Nucleus accumbens (tissue), 56 donors: ENCODE measurements at places on chromosomes 12 and 14.

GRCh38 chr14:77187649-77188012 lies 6.0 kb downstream of the TMEM63C start:
- no peak for DNase-seq

DNA sequence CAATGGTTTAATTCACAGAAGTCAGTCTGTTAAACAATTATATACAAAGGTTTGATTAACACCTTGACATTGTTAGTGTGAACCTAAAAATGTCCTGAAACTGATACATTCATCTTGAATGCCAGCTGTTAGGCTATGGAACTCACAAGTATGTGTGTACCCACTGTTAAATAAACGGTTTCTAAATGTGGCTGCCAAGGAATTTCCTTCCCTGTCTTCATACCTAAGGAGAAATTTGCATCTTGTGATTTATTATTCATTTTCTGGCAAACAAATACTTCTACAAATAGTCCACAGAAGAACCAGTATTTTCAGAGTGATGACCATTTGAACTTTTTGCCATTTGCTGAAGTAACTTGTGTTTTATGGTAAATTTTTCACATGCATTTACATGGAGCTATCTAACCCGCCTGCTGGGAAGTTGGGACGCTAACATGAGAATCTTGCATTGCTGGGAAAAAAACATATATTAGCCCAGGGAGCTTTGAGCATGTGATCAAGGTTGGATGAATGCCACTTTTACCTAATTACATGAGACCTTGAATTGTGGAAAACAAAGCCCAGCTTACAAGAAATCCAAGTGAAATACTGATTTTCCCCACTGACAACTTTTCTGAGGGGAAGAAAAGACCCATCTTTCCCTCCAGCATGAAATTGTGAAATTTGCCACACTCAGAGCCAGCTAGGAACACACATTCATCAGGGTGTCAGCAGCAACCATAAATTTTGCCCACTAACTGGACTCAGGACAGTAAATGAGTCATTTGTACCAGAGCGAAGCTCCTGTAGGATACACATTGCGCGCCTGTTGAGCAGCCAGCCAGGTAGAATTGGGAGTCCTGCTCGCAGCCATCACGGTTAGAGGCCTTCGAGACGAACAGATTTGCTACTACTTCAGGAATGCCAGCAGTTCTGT lies 118.0 kb downstream of the KICS2 start:
- DNase-seq: no peak

- DNase-seq: no peak
Observed at GRCh38 chr14:75184492-75184891, 8.1 kb upstream of the TMED10 start.

DNA sequence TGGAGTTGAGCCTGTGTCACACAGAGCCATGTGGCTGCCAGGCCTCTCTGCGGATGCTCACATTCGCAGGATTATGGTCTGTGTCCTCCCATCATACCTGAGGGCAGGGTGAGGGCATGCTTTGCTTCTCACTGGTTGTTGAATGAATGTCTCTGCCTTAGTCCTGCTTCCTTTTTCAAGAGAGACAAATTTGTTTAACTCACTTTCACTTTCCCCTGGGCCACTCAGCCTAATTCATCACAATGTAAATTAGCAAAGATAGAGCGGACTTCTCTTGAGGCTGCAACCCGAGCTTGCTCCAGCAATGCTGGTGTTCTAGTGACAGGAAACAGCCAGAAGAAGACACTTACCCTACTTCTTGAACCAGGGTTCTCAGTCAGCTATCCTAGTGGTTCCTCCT lies 35.5 kb upstream of the PAX9 start:
- no peak for DNase-seq

GRCh38 chr12:108910336-108910735 lies 30.4 kb downstream of the DAO start:
- no peak for DNase-seq

- no peak for DNase-seq
Observed at GRCh38 chr14:33693237-33693636, 257.6 kb downstream of the EGLN3 start.

- DNase-seq: no peak
Observed at GRCh38 chr14:69917287-69917686, 38.1 kb downstream of the SMOC1 start.

DNA sequence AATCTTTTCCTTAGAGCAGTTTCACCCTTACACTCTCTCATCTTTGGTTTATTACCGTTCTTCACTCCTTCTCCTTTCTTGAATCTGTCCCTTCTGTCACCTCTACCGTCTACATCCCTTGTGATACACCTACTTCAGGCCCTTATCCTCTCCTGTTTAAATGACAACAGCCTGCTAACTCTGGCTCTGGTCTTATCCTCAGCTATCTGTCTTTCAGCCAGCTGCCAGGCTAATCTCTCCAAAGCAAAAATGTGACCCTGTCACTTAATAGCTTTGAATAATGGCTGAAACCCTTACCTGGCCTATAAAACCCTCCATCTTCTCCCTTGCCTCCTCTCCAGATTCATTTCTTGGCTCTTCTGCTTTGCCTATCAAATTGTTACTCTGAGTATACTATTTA lies 32.3 kb downstream of the BEST3 start:
- DNase-seq: no peak

DNA sequence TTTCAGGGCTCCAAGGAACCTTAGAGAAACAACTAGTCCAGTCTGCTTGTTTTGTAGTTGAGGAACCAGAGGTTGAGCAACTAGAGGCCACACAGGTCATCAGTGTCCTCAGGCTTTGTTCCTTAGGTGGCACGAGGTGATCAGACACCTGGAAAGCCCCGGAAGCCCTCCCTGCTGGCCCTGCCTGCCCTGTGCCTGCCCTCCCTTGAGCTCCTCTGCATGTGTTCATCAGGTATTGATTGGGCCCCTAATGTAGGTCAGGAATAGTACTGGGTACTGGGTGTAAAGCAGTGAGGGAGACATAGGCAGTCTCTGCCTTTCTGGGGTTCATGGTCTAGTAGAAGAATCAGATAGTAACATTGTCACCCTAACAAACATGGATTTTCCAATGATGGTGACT lies 114.3 kb downstream of the TSPAN9 start:
- no peak for DNase-seq

GRCh38 chr12:52765702-52766101 lies 11.4 kb downstream of the KRT76 start:
- no peak for DNase-seq

DNA sequence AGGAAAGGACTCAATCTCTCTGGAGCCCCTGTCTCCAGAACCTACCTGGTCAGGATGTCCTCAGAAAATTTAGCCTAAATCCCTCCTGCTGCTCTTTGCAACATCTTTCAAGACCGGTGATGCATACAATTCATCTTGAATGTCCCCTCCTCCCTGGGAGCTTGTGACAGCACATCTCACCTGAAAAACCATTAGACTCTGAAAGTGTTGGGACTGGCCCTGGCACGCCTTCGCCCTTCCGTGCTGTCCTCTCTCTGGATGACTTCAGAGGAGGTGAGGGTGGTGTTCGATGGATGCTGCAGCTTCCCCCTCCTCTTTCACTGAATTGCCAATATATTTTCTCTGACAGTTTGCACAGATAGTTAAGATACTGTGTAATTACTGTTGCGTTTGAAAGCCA lies 90.9 kb upstream of the CISTR start:
- no peak for DNase-seq

- no peak for DNase-seq
Observed at GRCh38 chr14:102779084-102779462, 1.8 kb downstream of the TRAF3 start.

DNA sequence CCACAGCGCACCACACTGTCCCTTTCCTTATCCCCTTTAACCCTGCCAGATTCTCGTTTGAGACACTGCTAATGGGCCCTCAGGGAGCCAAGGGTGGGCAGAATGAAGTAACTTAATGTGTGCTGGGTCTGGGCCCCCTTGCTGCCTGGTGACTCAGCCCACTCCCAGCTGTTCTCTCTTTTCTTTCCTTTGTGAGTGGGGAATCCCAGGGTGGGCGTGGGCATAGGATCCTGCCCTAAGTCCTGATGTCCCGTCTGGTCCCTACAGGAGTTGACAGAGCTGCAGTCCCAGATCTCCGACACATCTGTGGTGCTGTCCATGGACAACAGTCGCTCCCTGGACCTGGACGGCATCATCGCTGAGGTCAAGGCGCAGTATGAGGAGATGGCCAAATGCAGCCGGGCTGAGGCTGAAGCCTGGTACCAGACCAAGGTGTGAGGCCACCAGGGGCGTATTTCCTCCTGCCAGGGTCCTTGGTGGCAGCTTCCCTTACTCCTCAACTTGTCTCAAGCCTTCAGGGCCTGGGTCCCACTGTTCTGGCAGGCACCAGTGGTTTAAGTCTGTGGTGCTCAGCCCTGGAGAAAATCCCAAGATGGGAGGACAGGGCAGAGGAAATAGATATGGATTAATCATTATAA lies 8.3 kb downstream of the KRT7 start:
- DNase-seq: no peak

- DNase-seq: peak; percentile 29
Observed at GRCh38 chr14:81990312-81990761, 456.7 kb upstream of the SEL1L start.

DNA sequence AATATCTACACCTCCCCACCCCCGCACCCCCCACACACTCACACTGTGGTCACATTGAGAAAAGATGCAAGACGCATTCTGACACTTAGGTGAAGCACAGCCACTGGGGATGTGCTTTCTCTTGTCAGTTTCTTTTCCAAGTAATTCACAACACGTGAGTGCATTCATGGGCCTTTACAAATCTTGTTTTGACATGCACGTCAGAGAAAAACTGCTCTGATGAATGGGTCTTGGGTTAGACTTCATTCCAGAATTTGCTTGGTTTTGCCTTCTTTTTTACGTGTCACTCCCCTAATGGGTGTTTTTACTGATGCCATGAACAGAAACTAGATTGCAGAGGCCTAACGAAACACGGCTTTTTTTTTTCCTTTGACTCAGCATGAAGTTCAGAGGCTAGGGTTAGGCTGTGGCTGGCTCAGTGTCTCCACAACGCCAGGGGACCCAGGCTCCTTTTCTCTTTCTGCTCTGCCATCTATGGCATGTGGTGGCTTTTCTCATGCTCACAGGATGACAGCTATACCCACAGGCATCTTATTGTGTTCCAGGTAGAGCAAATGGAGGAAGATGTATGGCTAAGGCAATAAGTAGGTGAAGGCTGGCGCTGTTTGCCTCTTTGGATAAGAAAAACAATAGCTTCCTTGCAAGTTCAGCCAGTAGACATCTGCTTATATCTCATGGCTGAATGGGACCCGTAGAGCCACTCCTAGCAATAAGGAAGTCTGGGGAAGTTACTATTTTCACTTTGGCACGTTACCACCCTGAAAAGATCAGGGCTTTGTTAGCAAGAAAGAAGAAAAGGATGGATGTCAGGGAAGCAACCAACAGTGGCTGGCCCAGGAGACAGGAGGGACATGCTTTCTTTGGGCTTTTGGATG lies 253.3 kb downstream of the SLC15A4 start:
- no peak for DNase-seq

DNA sequence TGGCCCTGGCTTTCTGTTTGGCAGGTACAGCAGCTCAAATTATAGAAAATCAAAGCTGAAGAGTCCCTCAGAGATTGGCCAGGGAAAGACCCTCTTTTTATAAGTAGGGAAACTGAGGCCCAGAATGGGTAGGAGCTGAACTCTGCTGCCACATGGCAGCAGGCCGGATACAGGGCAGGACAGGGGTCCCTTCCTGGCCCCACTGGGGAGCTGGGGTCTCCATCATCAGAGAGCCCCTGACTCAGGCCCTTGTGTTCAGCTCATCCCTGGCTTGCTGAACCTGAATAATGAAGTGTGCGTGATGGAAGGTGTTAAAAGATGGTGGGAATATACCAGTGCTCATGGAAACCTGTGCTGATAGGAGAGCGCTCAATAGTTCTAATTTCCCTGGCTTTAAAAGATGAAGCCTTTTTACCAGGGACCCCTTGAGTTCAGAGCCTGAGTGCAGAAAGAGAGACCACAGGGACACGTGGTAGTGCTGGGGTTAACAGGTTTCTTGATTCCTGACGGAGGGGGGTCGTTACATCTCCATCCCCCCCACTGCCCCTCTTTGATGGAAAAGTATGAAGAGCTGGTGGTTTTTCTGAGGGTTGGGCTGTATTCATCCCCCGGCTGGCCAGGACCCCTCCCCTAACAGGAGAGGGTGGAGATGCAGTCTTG lies 4.4 kb downstream of the DLK1 start:
- DNase-seq: no peak

DNA sequence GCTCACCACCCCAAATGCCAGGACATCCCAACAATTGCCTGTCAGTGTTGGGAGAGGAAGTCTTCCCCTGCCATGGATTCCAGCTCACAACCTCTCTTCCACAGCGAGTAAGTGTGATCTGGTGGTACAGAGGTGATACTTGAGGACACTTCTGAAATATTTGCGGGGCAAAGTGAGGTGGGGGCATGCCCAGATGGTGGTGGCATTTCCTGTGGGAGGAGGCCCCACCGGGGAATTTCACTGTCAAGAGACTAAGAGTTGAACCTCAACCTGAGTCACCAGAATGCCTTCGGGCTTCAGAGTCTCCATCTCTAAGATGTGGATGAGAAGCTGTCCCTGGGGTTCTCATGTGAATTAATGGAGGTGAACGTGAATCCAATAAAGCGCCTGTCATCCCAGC lies 122.3 kb upstream of the RFLNA start:
- no peak for DNase-seq

DNA sequence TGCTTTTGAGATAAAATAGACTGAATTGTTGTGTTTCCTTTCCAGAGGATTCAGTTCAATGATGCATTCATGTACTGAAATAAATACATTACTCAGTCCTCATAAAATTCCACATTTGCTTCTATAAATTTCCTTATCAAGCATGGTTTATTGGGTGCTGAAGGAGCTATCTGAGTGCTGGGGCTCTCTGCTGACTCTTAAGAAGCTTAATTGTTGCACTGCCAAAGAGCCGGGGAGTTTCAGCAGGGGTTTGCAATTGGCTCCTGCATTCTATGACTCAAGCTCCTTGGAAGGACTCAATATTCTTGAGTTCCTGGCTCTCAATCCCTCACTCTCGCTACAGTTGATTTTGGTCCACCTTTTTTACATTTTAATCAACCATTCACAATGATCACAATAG lies 69.8 kb upstream of the PYGL start:
- peak; percentile 13 for DNase-seq

DNA sequence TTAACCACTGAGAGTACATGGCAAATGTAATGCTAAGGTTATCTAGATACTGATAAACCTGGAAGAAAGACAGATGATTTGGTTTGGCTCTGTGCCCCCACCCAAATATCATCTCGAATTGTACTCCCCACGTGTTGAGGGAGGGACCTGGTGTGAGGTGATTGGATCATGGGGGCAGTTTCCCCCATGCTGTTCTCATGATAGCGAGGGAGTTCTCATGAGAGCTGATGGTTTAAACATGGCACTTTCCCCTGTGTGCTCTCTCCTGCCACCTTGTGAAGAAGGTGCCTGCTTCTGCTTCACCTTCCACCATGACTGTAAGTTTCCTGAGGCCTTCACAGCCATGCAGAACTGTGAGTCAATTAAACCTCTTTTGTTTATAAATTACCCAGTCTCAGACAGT lies 14.2 kb downstream of the NOXRED1 start:
- no peak for DNase-seq

GRCh38 chr12:98516111-98516873 lies 902 bp downstream of the TMPO start:
- DNase-seq: peak; percentile 18

- no peak for DNase-seq
Observed at GRCh38 chr12:45458238-45458637, 242.3 kb downstream of the ANO6 start.
